ENCODE measurements at places on chromosomes 1 and 21.

DNA sequence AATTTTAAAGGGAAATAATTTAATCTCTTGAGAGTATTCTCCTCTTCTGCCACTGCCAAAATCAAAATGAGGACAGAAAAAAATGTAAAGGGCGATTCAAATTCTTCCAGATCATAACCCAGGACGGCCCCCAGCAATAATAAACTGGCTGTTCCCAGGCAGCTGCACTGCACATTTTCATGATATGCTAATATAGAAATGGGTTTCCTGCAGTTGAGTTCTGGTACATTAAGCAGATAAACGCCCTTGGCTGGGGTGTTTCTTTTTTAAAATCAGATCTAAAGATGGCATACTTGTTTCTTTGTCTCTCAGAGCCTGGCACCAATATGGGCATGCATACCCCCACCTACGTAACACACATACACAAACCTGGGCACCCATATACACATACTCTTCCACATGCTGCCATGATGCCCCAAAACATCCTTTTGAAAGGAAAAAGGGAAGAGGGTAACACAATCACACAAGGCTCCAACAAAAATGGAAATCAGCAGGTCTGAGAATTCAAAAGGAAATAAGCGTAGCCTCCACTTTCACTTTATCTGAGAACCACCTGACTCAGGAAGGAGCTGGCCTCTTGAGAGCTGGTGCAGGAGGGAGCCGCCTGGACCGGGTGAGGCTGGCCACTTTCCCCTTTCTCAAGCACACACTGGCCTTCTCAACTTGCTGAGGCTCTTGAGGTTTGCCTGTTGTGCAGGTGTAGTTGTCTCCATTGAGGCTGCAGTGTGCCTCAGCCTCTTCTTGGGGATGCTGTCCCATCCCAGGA, 653.4 kb downstream of the KIF26B start:
- DNase-seq = no peak

DNA sequence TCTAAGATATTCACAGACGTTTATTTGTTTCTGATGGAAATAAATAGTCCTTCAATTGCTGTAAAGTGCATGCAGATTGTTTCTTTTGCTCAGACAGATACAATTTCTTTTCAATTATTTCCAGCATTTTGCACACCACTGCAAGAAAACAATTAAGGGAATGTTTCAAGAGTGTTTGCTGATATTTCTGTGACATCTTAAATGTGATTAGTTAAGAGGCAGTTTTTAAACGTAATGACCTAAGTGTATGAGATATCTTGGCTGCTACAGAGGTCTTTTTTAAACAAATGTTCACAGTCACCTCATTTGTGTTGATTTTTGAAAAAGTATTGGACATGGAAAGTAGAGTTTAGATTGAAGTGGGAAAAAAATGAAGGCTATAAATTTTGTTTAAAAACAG, 262.3 kb upstream of the BRINP3 start:
- no peak for DNase-seq

GRCh38 chr1:208534599-208534897, 290.4 kb upstream of the PLXNA2 start:
- DNase-seq = no peak

DNA sequence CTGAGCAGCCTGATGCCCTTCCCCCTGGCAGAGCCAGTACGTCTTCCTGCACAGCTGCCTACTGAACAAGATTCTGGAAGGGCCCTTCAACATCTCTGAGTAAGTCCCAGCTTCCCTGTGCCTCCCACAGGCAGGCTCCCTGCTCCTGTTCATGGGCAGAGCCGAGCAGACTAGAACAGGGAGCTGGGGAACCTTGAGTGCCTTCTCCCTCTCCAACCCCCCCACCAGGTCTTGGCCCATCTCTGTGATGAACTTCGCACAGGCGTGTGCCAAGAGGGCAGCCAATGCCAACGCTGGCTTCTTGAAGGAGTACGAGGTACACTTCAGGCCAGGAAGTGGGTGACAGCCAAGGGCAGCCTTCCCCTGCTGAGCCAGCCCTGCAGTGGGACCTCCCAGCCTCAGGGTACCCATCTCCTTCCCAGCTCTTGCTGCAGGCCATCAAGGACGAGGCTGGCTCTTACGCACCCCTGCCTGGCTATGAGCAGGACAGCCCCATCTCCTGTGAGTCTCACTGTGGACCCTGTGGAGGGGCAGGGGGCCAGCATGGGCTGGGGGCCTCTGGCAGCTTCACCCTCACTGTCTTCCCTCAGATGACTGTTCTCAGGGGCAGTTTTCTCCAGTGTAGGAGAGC, 6.4 kb upstream of the LGR6 start:
- no peak for DNase-seq

DNA sequence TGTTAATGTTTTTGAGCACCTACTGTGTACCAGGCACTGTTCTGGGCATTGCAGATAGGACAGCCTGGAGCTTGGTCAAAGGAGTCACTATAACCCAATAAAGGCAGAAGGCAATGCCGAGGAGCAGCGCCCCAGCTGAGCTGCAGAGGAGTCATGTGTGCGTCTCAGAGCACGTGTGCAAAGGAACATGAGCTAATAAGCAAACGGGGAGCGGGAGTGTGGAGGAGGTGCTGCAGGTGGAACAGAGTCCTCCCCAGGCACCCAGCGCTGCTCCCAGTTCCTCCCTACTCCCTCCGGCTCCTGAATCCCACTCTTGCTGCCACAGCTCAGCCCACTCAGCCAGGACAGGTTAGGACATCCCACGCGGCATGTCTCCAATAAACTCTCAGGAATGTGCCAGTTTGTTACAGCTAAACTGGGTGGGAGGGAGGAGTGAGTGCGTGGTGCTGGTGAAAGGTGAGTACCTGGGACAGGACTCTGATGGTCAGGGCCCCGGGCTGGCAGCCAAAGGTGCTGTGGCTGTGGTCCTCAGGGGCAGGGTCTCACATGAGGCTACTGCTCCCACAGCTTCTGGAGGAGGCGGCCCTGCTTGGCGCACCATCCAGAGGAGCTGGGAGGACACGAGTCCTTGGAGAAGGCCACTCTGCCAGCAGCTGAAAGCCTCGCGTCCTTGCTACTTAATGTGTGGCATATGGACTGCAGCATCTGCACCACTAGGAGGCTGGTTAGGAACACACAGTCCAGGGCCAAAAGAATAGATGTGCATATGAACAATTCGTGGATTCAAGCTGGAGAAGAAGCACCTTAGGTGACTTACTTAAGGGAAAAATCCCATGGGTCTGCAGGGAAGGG, 52.3 kb downstream of the GRIK3 start:
- DNase-seq = no peak
